ENCODE measurements at places on chromosomes 16 and 17.
A peak's percentile ranks its signal among the peaks of the same experiment; 100 is the strongest.

DNA sequence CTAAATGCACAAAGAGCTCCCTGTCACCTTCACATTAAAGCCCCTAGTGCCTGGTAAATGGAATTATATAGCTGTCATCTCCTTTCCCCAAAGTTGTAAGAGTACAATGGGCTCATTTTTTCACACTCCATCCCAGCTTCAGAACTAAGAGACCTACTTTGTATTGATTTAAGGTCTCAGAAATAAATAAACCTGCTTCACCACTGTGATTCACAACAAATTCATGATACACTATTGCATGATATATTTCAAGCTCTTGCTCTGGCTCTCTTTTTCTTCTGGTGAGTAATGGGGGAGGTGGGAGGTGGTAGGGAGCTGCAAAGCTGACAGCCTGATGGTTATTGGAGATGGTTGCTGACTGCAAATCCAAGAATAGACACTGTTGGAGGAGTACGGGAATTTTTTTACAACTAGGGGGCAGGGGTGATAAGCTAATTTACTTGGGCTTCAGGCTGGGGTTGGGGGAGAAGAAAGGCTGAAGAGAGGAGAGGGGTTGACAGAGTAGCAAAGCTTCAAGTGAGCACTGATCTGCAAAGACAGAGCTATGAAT lies 189.9 kb downstream of the AATF start:
- no peak for DNase-seq

- peak; percentile 18 for DNase-seq
Measured at GRCh38 chr17:63550817-63551639, 751 bp downstream of the DCAF7 start.

DNA sequence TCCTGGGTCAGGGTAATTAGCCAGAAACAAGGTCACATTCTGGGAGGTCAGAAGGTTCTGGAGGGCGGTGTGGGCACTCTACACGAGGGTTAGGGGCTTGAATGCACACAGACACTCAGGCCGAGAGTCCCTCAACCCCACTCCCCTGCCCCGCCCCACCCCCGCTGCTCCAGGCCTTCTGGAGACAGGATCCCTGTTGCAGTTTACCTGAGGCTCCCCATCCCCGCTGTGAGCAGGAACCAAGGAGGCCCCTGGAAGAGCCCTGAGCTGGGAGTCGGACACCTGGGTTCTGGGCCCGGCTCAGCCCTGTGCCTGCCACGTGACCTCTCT lies 4.4 kb upstream of the ACTG1 start:
- DNase-seq: no peak

DNA sequence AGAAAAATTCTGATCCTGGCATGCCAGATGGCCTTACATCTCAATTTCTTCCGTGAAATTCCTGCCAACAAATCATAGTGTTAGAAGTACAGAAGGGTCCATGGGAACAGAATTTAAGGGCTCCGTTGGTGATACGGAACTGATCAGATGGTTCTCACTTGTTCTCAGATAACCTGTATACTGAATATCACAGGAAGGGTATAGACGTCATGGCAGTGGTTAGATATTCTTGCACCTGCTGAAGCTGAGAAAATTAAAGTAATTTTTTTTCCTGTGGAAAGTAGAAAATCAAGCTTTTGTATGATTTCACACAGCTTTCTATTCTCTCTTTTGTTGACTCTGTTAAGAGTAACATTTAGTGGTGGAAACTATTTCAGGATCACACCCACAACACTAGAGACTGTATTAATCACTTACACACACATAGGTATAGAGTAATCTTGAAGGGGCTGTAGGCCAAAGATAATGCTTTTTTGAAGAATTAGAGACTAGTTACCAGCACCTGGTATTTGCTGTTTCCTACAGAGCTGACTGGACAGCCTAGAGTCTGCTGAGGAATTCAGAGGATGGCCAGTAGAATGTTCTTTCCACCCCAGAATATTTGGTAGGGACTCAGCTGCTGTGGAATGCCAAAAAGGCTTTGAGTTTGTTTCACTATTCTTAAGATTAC lies 7.5 kb downstream of the TENT4B start:
- DNase-seq: no peak

DNA sequence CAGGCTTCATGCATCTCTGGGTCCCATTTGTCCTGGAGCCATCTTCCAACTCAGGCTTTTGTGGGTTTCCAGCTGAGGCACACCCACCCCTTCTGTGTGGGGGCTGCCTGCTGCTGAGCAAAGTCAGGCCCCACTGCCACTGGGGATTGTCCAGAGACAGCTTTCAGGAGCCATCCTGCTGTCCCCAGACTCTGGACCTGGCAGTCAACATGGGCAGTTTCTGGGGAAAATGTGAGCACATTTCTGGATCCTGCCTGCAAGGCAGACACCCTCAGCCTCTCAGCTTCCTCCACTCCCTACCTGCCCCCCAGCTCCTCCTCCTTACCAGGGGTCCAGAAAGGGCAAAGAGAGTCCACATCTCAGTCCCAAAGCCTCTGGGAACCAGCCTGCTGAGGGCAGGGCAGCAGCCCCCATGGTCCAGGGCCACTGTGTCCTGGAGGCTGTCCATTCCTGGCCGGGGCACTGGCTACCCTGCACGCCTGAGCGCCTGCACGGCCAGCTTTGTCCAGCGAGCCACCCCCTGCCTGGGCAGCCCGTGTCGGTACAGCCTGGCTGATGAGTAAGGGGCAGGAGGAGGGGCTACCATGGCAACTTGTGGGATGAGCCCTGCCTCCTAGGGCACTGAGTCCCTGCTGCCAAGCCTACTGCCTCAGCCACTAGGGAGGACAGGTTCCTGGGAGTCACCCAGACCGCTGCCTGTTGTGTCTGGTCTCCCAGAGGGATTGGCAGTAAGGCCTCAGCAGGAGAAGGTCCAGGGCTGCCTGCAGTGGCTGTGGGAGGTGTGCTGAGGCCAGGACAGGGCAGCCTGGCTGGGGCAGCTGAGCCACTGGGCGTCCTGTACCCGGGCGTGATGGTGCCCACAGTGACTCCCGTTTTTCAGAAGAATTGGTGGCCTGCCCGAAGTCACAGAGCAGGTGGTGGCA lies at the start of gene SLC47A2:
SLC47A2 (minus strand) TSS at position 477 of the 923 bp plus-strand sequence; CDS start at position 448, 29 bp downstream.
- no peak for DNase-seq

- no peak for DNase-seq
Measured at GRCh38 chr16:20364051-20364450, 11.5 kb upstream of the UMOD start.

DNA sequence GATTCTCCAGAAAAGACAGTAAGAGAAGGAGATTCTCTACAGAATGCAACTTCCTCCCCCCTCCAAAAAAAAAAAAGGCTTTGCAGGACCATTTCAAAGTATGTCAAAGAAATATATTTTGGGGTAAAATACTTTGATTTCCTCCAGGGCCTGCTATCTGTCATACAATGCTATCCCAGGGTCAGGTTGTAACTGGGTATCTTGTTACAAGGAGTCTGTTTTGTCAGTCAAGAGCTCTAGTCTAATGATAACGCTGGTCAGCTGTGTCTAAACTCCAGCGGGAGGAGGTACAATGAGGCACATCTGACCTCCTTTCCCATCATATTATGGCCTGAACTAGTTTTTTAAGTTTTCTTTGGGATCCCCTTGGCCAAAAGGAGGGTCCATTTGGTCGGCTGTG lies 408.4 kb upstream of the CDH5 start:
- DNase-seq: no peak

DNA sequence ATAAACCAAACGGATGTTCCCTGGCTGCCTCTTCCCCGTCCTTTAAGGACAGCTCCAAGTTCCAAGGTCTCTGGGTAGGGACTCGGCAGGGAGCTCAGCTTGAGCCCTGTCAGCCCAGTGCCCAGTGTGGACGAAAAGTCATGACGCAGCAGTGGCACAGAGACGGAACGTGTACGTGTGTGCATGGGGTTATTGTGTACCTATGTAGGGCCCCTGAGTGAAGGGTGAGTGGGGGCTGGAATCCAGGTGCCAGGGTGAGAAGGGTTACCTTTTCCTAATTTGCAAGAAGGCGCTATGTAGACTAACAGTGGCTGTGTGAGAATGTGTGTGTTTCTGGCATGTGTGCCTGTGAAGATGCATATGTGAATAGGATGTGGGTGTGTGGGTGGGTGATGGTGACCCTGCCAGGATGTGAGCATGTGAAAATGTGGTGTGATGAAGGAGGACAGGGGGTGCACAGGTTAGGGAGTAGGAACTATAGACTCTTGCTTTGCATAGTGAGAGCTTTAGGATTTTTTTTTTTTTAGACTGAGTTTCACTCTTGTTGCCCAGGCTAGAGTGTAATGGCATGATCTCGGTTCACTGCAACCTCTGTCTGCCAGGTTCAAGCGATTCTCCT lies 6.0 kb downstream of the SCN4A start:
- no peak for DNase-seq

DNA sequence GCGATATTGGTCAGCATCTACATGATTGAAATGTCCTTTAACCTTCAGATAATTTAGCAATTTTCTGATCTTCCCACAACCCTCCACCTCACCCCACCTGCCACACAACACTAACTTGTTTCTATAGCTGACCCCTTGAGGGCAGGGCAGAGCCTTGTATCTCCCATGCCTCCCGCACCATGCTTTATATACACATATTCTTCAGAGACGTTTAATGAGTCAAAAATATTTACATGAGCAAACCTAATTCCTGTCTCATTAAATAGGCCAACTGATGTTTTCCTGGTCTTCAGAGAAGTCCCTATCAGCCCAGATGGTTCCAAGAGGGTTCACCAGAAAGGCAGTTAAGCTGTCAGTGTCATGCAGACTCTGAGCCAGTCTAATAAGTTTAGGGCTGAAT lies 6.6 kb upstream of the DHRS7C start:
- no peak for DNase-seq

DNA sequence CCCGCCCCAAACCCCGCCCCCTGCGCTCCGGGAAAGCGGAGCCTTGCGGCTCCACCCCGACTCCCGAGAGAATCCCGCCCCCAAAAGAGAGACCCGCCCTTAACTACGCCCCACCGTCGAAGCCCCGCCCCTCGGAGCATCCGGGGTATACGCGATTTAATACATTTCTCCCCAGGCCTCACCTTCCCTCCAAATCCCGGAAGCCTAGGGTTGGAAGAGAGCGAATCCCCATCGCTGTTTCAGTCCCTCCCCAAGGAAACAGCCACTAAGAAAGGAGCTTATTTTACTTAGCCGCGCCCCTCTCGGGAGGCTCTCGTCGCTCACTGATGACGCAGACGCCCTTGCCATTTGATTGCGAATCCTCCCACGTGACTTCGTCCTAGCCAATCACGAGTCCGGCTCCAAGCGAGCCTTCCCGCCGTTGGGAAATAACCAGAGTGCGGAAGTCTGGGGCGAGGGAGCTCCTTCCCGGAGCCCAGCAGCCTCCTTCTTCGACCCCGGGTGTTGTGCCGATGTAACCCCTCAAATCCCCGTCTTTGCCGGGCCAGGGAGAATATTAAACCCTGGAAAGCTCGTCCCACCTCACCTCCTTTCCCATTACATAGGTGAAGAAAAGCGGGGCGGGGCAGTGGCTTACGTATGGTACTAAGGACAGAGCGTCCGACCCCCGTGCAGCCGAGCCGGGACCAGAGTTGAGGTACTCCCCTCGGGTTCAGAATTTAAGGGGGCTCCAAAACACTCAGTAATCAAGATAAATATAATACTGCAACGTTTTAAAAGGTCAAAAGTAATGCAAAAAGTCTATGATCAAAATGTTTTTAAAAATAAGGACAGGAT lies 461 bp upstream of the FDXR start:
- DNase-seq: peak; percentile 97

DNA sequence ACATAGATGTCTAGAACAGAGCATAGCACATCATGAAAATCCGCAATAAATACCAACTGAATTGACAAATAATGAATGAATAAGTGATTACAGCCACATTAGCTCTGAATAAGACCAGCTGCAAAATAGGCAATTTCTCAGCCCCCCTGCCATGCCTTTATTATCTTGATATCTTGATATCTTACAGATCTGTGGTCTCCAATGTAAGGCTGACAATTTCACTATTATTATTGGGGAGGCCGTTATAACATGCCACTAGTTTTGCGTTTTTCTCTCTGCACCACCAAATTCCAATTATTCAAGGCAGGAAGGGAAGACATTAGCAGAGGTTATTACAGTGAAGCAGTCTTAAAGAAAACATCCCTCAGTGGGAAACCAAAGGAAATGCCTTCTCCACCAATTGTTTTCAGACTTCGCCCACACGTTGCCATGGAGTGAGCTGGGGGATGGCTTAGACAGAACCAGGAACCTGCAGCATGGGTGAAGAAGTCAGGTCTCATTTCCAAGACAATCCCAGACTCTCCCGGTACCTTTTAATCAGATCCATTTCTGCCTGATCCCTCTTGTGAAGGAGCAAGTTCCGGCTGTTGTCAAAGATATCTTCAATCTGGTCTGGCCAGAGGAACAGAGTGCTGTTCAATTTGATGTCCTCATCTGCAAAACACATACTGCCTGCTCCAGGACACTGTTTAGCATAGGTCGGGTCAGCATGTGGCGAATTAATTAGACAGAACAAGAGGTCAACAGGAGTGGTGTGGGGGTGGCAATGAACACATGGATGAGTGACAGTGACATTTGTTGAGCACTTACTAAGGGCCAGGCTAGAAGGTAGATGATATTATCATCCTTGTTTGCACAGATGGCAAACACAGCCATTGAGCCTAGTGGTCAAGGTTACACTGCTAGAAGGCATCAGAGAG lies 46.4 kb downstream of the DNAH3 start:
- DNase-seq: no peak

- DNase-seq: no peak
Measured at GRCh38 chr16:22624038-22624799, 113.5 kb downstream of the NPIPB5 start.

DNA sequence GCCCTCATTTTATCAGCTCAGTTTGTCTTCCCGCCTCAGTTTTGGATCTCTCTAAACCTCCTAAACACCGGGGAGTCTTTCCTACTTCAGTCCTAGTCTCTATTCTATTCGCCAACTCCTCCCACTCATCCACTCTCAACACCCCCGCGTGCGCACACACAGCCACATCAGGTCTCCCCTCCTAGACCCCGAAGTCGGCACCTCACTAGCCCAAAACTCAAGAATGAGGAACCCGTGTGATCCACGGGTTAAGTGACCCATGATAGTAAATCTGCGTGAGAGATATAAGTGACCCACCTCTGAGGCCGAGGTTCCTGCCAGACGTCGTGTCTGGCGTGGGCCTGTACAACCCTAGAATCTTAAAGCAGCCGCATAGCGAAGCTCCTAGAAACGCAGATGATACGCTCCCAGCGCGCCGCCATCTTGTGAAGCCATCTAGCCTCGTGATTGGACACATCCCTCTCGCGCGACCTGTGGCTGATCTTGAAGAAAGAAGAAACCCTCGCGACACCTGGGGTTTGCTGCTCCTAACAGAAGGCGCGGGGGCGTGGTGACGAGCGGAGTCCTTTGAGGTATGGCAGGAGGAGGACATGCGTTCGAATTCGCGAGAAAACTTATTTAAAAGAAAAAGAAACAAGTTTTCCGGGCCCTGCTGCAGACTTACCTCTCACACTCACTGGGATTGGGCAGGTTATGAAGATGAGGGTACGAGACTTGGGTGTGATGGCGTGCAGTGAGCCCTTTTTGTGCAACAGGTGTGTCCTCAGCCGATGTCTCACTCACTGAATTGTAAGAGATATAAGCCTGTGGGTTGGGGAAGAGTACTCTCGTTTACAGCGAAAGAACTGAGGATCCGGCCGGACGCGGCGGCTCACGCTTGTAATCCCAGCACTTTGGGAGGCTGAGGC lies at the start of gene METTL16:
METTL16 (minus strand) TSS at position 427 of the 908 bp plus-strand sequence. CDS start 9,557 bp downstream, outside the sequence.
- peak; percentile 98 for DNase-seq

Measured in NCI-H510A (cell line).